ENCODE measurements at places on chromosomes 2 and 18.
A peak's percentile ranks its signal among the peaks of the same experiment; 100 is the strongest.

DNA sequence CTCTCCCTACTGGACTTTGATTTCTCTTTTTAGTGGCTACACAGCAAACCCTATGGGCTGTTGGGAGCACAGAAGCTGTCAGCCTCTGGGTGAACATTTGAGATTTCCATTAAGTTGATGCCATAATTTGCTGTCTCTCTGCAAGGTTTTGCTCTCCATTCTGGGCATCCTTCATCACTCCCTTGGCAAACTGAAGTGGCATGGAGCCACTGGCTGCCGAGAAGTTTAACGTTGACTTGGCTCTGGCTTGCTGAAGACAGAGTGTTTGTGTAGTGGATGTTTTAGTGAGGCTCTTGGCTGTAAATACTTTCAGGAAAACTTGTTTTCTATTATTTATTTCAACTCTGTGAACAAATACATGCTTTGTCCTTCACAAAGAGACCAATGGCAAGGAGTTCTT lies 91.5 kb downstream of the ALK start:
- DNase-seq = no peak

- no peak for DNase-seq
Measured at GRCh38 chr2:101546376-101547058, 71.6 kb upstream of the RFX8 start.

- no peak for DNase-seq
Measured at GRCh38 chr2:147398996-147399395, 445.8 kb upstream of the ACVR2A start.

DNA sequence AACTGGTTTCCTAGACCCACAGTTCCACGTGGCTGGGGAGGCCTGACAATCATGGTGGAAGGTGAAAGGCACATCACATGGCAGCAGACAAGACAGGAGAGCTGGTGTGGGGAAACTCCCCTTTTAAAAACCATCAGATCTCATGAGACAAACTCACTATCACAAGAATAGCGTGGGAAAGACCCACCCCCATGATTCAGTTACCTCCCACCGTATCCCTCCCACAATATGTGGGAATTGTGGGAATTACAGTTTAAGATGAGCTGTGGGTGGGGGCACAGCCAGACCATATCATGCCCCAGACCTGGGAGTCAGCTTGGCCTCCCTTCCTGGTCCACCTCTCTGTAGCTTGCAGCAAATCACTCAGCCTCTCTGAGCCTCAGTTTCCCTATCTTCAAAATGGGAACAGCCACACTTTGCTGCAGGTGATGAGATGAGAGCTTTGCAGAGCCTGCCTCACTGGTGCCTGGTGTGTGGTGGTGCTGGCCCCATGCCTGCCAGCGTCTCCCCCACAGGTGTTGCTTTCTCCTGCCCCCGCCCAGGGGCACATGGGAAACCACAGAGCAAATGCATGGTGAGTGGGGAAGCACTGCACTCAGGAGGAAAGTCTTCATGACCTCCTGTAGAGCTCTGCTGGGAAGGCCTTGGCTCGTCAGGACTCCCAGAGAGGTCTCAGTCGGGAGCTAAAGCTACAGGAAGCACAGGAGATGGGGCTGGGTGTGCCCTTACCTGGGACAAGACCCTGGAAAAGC lies 31.1 kb downstream of the GREB1 start:
- DNase-seq = no peak

- DNase-seq = no peak
Measured at GRCh38 chr2:25373269-25373981, 31.7 kb upstream of the DNMT3A start.

DNA sequence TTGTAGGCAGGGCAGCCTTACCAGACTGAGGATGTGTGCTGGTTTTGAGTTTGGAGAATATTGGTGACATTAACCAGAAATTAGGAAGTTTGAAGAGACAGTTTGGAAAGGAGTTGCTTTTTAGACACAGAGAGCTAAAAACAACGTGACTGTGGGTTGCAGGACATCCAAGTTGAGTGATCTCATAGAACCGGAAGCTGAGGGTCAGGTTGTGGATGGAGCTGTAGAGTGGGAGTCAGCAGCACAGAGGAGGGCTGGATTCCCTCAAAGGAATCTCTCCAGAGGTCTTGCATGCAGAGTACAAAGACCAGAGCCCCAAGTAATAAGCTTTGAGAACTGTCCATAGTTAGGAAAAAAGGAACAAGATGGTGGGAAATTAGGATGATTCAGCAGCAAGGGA lies 9.3 kb downstream of the MAPRE3 start:
- no peak for DNase-seq

DNA sequence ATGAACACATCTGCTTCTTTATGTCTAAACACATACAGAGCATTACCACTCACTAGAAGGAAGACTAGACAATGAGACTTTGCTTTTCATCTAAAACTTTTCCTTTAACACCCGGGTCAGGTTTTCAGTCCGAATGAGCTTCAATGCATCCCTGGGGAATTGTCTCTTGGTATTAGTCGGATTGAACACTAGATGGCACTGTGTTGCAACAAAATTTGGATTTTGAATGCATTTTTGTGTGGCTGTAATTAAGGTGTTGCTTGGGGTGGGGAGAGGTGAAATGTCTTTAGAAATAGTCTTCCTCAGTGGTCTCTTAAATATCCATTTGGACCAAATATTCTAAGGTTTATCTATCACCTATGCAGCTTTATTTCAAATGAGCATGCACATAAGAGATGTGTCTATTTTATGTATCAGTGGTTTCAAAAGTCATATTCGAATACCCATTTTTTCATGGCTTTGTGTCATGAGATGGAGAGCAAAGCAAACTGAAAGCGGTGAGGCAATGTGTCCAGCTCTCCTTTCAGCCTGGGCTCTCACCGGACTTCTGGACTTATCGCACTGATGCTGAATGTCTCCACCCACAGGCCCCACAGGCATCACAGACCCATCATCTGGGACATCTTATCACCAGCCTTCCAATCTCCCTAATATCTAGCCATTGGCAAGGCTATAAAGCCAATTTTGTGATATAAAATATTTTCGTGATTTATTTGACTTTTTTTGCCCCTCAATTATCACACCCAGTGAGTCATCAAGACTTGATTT lies 510.3 kb downstream of the RNF144A start:
- DNase-seq = peak; percentile 29

DNA sequence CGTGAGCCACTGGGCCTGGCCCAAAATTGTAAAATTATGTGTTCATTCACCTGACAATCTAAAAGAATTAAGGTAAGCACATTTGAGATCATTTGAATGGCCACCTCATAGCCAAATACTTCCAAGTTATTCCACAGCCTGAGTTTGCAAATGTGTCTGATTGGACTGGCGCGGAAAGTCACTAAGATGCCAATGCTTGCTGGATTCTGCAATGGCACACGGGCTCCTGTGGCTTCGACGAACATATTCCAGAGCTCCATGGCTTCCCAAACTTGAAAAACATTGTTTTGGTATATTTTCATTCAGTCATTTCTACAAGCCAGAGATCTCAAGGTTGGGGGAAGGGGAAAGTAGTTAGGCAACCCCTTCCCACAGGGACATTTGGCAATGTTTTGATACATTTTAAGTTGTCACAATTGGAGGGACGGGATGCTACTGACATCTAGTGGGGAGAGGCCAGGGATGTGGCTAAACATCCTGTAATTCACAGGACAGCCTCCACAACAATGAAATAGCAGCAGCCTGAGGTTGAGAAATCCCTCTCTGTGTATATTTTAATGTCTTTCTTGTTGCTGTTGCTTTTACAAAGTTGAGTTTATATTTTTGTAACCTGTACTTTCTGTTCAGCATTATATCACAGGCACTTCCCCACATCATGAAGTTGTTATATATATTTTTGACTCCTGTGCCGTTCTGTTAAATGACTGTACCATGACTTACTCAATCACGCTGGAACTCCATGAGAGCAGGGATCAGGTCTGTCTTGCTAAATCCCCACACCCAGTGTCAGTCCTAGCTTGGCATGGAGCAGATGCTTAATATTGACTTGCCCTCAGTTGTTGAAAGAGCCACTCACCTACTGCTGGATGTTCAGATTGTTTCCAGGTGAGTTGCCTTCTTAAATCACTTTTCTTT lies 56.9 kb downstream of the COL4A4 start:
- DNase-seq = no peak

- no peak for DNase-seq
Measured at GRCh38 chr2:144950899-144951560, 431.1 kb upstream of the ZEB2 start.

DNA sequence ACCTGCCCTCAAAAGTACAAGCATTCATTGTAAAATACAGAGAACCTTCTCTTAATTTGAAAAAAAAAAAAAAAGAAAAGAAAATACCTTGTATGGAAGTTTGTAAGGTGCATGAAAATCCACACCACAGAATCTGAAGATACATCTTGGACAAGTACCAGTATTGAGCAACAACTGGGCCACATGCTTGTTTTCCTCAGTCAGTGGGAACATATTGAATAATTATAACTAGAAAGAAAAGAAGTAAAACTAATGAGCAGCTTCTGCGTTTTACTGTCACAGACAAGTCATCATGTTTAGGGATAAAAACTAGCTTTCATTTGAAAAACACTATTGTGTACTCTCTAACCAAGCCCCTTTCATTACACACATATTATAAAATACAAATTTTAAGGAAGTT lies 5.8 kb upstream of the PEX13 start:
- no peak for DNase-seq

DNA sequence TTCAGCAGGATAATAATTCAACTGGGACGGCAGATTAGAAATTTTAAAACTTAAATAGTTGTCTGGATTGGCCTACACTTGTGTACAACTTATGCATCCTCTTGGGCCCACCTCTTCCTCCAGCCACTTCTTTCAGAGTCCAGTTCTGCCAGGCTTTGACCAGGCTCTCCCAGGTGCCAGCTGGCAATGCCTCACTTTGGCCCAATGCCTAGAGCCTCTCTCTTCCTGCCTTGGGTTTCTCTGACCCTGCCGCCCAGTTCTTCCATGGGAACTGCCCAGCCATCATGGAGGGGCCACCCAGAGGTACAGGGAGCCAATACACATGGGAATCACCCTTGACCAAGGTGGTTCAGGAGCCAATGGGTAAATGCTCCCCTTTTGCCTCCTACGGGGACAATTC lies 135.5 kb downstream of the IRS1 start:
- DNase-seq = no peak

DNA sequence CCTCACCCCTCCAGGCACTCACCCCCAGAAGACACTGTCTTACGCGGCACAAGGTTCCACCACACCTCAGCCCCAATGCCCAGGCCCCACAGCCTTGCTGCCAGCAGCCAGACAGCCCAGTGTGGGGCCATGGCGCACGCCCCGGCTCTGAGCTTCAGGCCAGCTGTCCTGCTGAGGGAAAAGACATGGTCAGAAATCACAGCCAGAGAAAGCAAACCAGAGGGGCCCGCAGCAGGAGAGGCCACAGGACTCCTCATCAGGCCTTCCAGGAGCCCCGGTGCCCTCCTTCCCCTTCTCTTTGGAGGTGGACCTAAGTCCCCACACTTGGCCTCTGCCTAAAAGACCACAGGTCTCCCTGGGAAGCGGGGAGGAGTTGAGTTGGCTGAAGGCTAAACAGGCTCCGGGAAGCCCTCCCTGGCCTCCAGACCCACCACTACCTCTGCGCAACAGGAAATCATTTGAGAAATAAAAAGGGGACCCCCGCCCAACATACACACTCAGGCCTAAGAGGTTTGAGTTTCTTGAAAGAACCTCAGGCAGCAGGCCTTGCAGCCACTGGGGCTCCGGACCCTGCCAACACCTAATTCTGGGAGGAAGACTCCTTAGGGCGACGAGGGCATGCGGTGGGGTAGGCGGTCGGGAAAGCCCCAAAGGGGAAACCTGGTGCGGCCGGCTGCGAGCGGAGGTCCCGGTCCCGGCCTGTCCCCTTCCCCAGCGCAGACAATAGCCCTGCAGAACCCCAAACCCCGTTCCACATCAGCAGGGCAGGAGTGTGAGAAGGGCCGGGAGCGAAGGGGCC lies 1.9 kb downstream of the SEMA4C start:
- DNase-seq = no peak

- no peak for DNase-seq
Measured at GRCh38 chr2:23425885-23426262, 40.9 kb downstream of the KLHL29 start.

DNA sequence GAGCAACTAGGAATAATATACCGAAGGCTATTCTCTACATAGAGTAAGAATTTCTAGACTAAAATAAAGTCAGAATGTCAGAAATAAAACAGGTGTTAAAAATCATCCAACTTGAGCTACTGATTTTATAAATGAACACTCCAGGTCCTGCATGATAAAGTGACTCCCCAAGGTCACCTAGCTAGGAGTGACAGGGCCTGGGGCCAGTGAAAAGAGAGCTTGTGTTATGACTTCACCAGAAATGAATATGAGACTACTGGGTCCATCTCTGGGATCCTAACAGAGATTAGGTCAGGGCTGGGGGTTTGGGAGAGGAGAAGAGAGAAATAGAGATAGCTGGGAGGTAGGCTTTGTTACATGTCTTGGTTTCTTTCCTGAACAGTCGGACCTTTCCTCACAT lies 89.7 kb upstream of the CYP1B1 start:
- DNase-seq = no peak

DNA sequence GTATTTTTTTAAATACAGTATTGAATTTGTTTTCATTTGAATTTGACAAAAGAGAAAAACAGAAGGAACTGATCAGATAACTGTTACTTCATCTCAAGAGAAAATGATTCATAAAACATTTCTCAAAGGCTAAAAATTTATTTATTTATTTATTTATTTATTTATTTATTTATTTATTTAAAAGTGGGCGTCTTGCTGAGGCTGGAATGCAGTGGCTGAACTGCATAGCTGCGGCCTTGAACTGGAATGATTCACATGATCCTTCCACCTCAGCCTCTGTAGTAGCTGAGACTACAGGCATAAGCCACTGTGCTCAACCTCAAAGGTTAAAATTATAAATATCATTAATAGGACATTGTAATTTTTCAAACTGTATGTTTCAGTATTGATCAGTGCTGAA lies 4.5 kb upstream of the PUM2 start:
- DNase-seq = no peak

DNA sequence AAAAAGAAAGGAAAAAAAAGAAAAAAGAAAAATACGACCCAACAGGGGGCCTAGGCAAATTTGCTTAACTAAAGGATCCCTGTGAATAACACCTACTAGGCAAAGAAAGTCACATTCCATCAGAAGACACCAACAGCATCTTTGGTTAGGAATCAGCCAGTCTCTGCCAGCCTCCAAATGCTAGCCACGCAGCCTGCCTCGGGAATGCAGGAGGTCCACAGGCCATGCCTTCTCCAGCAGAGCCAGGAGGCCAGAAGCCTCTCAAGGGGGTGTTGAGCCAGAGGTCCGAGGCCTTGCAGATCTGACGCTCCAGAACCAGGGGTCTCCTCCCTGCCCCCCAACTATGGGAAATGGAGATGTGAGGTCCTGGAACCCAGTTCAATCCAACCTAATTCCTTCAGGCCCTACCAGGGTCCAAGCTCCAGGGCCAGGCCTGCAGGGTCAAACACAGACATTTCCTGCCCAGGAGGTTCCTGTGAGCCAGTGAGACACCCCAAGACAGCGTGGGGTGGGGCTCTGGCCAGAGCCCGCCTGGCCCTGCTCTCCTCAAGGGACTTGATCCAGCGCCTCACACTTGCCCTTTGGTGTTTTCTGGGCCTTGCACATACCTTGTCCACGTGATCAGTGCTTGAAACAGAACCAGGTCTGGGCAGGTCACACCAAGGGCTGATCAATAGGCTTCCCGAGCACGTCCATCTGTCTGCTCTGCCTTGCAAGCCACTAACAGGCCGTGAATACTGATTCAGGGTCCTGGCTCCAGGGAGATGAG lies 289.6 kb upstream of the ID2 start:
- DNase-seq = no peak

GRCh38 chr18:62329691-62330454 lies 4.8 kb downstream of the TNFRSF11A start:
- no peak for DNase-seq

- no peak for DNase-seq
Measured at GRCh38 chr2:229875549-229875948, 46.3 kb downstream of the TRIP12 start.

- no peak for DNase-seq
Measured at GRCh38 chr2:200320344-200320743, 13.9 kb downstream of the SPATS2L start.
